ENCODE measurements at places on chromosomes 7 and 10. TPM values are rescaled to one million over a fixed set of nuclear protein-coding genes. Genes with fewer than 3 reads are reported as not detected.

- no peaks in the 10 kb centered on the region for H3K27me3 ChIP-seq
- H3K4me3 ChIP-seq, result no peak overlapping the region
- no peaks in the 10 kb centered on the region for H3K36me3 ChIP-seq
- H3K4me1 ChIP-seq, result no peaks in the 10 kb centered on the region
Measured at GRCh38 chr7:31776616-31777015, 89.6 kb downstream of the PPP1R17 start.

- H3K36me3 ChIP-seq, result no peaks in the 10 kb centered on the region
- H3K4me1 ChIP-seq, result no peaks in the 10 kb centered on the region
- no peaks in the 10 kb centered on the region for H3K27me3 ChIP-seq
Measured at GRCh38 chr7:137628216-137628615, 218.6 kb downstream of the DGKI start.

GRCh38 chr10:28246023-28246422 lies 56.8 kb downstream of the MPP7 start:
- no peaks in the 10 kb centered on the region for H3K36me3 ChIP-seq
- no peaks in the 10 kb centered on the region for H3K27me3 ChIP-seq
- no peak overlapping the region for H3K27ac ChIP-seq
- H3K4me1 ChIP-seq, result no peaks in the 10 kb centered on the region

DNA sequence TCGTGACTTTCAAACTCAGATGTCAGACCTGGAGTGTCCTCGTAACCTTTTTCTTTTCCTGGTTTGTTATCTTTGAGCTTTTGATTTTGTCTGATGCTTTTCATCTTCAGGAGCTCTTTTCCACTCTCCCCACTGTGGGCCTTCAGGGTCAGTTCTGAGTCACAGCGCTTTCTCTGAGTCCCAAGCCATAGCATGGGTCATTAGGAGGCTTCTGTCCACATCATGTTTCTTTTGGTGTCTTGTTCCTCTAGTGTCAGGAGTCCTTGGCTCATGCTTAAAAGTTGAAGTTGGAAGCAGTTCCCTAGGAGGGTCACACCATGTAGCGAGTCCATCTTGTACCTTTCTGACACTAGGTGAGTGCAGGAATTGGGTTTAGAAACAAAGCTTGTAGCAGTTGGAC lies 40.3 kb downstream of the DAGLB start:
- no peaks in the 10 kb centered on the region for H3K36me3 ChIP-seq
- no peak overlapping the region for H3K27ac ChIP-seq
- no peaks in the 10 kb centered on the region for H3K27me3 ChIP-seq
- H3K4me3 ChIP-seq, result no peak overlapping the region

GRCh38 chr10:381805-382204 lies 246.6 kb downstream of the ZMYND11 start:
- H3K4me1 ChIP-seq, result no peaks in the 10 kb centered on the region
- DNase-seq, result no peak
- H3K4me3 ChIP-seq, result no peak overlapping the region
- H3K27me3 ChIP-seq, result no peaks in the 10 kb centered on the region
- no peak overlapping the region for H3K27ac ChIP-seq
- H3K36me3 ChIP-seq, result no peaks in the 10 kb centered on the region

- peak overlapping the region; percentile 1 for H3K27ac ChIP-seq
- no peaks in the 10 kb centered on the region for H3K27me3 ChIP-seq
- no peak overlapping the region for H3K4me3 ChIP-seq
- DNase-seq, result no peak
- peaks cover 7% of the 10 kb centered on the region for H3K4me1 ChIP-seq
Measured at GRCh38 chr10:29229258-29229705, 59.6 kb upstream of the LYZL1 start.

DNA sequence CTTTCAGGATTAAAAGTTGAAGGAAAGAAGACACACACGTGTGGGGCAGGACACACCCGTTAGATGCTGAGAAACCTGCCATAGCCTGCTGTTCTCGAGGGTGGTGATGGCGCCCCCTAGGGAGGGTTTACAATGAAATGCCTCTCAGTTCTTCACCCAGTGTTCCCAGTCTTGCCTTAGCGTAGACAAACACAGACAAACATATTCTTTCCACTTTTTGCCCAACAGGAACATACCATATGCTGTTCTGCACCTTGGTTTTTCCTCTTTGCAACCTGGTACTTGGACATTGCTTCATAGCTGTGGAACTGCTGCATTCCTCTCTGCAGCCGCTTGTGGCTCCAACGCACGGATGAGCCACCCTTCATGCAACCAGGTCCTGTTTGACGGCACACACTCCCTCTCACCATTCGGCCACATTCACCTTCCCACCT lies 23.3 kb upstream of the HSPA12A start:
- no peak for DNase-seq
- no peaks in the 10 kb centered on the region for H3K36me3 ChIP-seq
- H3K4me3 ChIP-seq, result no peak overlapping the region
- no peaks in the 10 kb centered on the region for H3K27me3 ChIP-seq
- H3K27ac ChIP-seq, result no peak overlapping the region
- H3K4me1 ChIP-seq, result peaks cover 12% of the 10 kb centered on the region

DNA sequence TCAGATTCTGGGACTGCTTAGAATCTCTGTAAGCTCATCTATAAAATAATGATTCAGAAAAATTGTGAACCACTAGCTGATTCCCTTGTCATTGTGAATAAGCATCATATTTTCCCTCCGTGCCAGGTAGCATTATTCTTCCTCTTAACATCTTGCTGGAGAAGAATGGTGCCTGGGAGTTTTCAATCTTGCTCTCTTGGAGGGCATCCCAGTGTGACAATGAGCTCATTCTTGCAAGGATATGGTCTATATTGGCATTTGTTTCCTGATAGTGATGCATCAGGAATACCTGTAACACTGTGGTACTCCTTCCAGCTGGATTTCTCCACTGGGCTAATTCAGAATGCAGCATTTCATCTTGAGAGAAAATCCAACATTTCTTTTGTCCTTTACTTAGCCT lies 126.4 kb upstream of the ITGB1 start:
- no peaks in the 10 kb centered on the region for H3K36me3 ChIP-seq
- no peak for DNase-seq
- no peak overlapping the region for H3K27ac ChIP-seq
- no peaks in the 10 kb centered on the region for H3K27me3 ChIP-seq
- peaks cover 6% of the 10 kb centered on the region for H3K4me1 ChIP-seq

- no peak overlapping the region for H3K27ac ChIP-seq
- H3K36me3 ChIP-seq, result no peaks in the 10 kb centered on the region
- H3K4me1 ChIP-seq, result no peaks in the 10 kb centered on the region
- DNase-seq, result no peak
- H3K4me3 ChIP-seq, result no peak overlapping the region
Measured at GRCh38 chr10:62348029-62348428, 26.1 kb upstream of the ZNF365 start.

- no peak for DNase-seq
- H3K27ac ChIP-seq, result no peak overlapping the region
- no peaks in the 10 kb centered on the region for H3K27me3 ChIP-seq
- H3K36me3 ChIP-seq, result no peaks in the 10 kb centered on the region
- no peak overlapping the region for H3K4me3 ChIP-seq
- no peaks in the 10 kb centered on the region for H3K4me1 ChIP-seq
Measured at GRCh38 chr7:10429031-10429430, 544.6 kb upstream of the PHF14 start.

DNA sequence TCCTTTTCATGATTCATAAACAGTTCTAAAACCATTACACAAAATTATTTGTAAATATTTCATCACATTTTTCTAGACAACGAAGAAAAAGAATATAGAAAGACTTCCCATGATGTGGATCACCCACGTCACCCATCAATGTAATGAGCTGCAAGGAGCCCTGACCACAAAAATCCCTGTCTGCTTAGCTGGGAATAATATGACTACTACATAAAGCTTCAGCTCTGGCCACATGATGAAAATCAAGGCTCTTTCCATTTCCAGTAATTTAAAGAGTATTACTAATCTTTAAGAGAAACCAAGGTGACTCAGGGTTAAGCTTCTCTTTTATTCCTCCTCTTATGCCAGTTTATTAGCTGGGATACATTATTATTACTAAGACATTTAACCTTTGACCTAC lies 180.8 kb upstream of the CACNA2D1 start:
- no peak overlapping the region for H3K4me3 ChIP-seq
- H3K4me1 ChIP-seq, result no peaks in the 10 kb centered on the region
- no peak overlapping the region for H3K27ac ChIP-seq
- DNase-seq, result no peak

STAG3 gene
- total RNA-seq, result 0.20 TPM

CYP2C18 gene
- 18.5 TPM for total RNA-seq

CFAP58 gene
- total RNA-seq, result 0.20 TPM
